ENCODE measurements at places on chromosomes 3 and 15.

DNA sequence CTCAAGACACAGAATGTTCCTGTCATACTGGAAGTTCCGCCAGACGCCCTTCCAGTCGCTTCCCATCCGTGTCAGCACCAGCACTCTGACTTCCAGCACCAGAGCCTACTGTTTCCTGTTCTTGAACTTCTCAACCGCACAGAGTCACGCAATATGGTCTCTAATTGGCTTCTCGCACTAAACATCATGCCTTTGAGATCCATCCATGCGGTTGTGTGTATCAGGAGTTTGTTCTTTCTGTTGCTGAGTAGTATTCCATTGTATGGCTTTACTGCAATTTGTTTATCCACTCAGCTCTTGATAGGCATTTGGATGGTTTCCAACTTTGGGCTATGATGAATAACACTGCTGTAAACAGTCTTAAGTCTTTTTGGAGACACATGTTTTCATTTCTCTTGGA lies 112.1 kb downstream of the LRRK1 start:
- DNase-seq = no peak

DNA sequence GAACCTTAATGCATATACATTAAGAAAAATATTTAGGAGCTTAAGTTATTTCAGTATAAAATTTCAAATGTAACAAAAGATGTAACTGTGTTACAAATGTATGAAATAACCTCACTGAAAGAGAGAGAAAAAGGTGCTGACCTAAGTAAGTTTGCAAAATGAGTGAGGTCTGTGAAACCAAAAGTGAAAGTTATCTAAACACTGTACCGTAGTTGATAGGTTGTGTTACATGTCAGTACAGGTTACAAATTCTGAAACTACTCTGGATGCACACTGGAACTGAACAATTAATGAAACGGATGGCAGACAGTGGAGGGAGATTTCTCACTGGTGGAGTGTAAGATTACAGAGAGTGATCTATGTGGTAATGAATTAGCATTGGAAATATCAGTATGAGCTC lies 420.7 kb downstream of the ZNF385D start:
- no peak for DNase-seq

GRCh38 chr3:107578091-107578490 lies 55.3 kb downstream of the BBX start:
- DNase-seq = no peak

DNA sequence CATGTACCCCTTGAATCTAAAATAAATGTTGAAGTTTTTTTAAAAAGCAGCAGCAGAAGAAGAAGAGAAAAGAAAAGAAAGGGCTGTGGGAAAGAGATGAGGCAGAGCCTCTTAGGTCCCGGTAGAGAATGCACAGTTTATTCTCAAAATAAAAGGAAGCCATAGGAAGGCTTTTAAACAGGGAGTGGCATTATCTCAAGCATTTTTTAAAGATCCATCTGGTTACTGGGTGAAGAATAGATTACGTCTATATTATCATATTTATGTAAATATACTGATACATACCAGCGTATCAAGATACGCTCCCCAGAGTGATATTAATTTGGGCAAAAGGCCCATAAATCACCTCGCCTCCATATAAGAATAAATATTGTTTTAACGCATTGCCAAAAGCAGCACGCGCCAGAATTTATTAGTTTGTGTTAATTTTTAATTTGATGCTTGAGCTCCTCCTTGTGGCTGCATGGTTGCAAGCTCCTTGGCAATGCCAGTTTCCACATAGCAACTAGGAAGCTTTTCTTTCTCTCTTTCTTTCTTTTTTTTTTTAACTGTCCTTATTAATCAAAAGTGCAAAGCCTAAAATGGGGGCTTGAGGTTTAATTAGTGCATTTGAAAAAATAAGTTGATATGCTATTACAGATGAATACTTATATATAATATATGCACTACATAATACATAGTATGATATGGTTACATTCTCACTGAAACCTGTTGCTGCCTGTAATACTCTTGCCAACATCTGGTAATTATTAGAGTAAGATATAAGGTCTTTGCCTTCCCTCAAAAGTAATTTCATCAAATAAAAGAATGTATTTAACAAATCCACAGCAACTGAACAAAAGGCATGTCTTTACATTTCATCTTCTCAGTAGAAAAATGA lies 242.8 kb upstream of the UBE2E2 start:
- peak; percentile 18 for DNase-seq

GRCh38 chr3:7144697-7145308 lies 283.9 kb downstream of the GRM7 start:
- no peak for DNase-seq

DNA sequence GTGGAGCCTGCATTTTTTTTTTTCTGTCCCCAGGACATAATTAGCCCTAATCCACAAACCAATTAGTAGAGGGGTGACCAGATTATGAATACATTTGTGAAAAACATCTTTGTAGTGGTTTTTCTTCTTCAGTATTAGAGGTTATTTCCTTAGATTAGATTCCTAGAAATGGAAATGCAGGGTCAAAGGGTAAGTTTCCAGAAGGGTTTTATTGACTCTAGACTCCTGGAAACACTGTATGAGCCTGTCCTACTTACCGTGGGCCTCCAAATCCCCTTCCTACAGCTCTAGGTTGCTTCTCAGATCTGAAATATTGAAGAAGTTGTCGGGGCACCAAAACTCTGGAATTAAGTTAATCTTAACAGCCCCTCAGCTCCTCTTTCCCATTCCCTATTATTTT lies 22.4 kb downstream of the SQOR start:
- no peak for DNase-seq

Measured in DMS153 (cell line).